ENCODE measurements at places on chromosomes 1 and 21.

- DNase-seq, result no peak
Observed at GRCh38 chr1:148264374-148265276, 112.5 kb upstream of the NBPF11 start.

DNA sequence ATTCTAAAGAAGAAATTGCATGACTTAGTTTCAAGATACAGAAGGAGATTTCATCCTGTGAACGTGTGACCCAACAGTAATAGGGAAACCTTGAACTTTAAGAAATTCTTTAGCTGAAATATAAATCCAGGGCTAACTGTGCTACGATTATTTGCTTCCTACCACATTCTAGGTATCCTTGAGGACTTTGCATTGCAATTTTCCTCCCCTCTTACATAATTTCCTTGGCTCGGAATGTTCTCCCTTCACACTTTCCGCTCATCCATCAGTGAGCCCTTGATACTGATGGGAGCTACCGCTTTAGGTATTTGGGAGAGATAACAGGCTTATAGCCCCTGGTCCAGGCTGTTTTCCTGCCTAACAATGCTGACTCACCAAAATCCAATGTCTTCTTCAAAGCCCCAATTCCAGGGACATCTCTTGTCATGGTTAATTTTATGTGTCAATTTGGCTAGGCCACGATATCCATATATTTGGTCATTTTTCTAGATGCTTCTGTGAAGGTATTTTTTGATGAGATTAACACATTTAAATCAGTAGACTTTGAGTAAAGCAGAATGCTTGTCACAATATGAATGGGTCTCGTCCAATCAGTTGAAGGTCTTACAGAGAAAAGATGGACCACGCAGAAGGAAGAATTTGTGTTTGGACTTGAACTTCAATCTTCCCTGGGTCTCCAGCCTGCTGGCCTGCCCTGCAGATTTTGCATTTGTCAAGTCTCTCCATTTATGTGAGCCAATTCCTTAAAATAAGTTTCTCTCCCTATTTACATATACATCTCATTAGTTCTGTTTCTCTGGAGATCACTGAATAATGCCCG is 121.2 kb downstream of the PTPN14 start:
- DNase-seq, result no peak

GRCh38 chr1:204936765-204937164 is 66.1 kb downstream of the NFASC start:
- no peak for DNase-seq

GRCh38 chr1:46203738-46204405 is 738 bp downstream of the LURAP1 start:
- no peak for DNase-seq

DNA sequence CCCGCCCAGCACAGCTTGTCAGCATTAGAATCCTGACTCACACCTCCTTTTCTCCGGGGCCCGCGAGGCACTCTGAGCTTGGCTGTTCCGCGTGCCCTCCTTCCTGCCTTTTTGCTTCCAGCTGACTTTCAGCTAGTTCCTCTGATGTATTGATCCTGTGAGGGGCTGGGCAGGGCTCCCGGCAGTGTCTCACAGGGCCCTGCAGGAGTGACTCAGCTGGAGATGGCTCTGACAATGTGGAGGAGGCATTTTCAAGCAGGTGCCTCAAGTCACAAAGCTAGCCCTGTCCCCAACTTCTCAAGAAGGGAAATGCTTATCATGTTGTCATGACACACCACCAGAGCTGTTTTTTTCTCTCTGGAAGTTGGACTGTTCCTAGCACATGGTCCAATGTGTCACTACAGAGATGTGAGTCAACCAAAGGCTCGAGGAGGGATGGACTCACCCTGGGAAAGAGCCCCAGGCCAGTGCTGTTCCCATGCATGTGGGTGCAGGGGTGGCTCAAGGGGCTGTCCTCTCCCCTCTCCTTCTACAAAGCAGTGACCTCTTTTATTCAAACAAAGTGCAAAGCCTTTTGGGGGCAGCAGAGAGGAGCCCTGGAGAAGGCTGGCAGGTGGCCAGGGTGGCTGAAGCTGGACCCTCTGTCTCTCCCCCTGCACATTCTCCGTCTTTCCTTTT is 30.6 kb downstream of the SYT6 start:
- no peak for DNase-seq

DNA sequence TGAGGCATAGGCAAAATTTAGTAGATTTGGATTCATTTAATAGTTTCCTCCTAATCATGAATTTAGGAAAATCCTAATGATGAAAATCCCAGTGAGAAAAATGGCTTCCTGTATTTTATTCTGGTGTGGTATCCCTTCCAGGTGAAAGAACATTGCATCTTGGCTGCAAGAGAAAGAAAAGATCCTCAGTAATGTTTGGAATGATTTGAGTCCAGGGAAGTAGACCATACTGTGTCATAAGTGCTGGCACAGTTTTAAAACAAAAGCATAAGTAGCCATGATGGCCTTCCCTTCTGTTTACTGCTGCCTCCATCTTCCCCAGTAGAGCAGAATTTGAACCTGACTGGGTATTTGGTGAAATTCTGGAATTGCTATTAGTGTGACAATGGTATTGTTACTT is 52.8 kb downstream of the CACHD1 start:
- DNase-seq, result no peak

- DNase-seq, result no peak
Observed at GRCh38 chr1:184053881-184054280, 2.4 kb downstream of the TSEN15 start.

- no peak for DNase-seq
Observed at GRCh38 chr1:76335882-76336281, 261.3 kb downstream of the ST6GALNAC3 start.

GRCh38 chr1:23897083-23897482 is 16.1 kb downstream of the CNR2 start:
- no peak for DNase-seq

DNA sequence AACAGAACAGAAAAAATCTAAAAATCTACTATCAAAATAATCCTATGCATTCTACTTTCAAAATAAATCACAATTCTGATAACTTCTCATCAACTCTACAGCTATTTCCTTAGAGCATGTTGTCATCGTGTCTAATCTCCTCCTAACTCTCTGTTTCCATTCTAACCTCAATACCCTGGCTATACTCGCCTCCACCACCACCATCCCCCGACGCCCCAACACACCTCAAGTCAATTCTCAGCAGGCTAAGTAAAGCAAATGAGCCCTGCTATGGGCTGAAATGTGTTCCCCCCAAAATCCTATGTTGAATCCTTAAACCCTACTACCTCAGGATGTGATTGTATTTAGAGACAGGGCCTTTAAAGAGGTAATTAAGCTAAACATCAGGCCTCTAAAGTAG is 34.6 kb downstream of the NRDC start:
- DNase-seq, result no peak

DNA sequence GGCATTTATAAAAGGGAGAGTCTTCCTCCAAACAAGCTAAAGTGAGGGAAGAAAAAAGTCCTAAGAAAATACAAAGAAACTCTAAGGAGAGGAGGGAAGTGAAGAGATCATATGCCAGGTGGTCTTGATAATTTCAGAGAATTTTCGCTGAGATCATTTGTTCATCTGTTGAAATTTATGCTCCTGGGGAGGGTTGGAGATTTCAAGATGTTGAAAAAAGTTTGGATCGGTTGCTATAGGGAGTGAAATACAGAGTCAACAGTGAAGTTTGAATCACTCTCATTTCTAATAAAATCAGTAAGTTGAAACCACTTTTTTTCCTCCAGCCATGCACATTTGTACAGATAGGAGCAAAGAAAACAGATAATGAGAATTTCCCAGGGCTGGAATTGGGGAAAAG is 299.1 kb upstream of the ADAMTS5 start:
- no peak for DNase-seq

DNA sequence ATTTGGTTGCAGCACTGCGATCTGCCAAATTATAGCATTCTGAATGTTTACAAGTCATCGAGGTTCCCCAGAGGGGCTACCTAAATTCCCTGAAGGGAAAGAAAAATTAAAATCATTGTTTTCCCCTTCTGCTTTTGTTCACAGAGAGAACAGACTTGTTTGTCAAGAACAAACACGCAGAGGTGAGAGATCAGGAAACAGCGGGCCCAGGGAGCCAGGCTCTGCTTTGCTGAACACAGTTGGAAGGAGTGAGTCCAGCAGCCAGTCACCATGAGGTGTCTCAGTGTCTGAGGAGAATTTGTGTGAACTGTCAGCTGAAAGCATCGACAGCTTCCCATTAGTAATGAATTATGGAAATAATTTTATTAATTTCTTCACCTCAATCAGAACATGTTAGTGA is 52.5 kb downstream of the RWDD3 start:
- DNase-seq, result no peak

DNA sequence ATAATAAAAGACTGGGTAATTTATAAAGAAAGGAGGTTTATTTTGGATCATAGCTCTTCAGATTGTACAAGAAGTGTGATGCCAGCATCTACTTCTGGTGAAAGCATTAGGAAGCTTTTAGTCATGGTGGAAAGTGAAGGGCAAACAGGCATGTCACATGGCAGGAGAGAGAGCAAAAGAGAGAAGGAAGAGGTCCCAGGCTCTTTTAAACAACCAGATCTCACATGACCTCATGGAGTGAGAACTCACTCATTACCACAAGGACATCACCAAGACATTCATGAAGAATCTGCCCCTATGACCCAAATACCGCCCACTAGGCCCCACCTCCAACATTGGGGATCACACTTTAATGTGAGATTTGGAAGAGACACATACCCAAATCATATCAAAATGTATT is 10.0 kb downstream of the RPTN start:
- no peak for DNase-seq

DNA sequence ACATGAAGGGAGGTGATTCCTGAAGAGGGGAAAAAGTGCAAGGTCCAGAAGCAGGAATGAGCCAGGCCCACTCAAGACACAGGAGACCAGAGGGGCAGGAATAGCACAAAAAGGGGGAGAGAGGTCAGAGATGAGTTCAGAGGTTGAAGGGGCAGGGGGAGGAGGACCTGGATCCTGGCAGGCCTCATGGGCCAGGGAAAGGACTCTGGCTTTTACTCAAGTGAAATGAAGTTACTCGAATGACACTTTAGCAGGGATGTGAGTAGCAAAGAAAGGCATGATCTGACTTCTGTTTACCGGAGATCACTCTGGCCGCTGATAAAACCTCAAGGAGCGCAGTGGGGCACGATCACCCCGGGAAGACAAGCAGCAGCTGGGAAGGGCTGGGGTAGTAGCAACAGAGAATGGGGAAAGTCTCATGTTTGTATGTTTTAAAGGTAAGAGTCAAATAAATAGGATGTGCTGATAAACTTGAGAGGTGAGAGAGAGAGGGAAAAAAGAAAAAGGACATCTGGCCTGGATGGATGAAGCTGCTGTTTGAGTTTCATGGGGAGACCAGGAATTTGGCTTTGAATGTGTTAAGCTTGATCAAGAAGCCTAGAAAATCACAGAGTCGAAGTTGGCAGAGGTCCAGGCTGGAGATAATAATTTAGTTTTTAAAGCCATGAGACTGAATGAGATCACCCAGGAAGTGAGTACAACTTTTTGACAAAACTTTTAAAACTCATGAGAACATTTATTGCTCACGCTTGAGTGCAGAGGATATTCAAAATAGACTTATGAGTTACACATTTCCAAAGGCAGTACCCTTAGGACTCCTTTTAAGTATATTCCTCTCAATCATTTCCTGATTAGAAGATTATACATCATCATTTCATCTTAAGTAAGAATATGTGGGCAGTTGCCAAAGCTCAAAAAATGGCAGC is 156.0 kb downstream of the RERE start:
- DNase-seq, result peak; percentile 40

GRCh38 chr1:83829106-83829505 is 169.8 kb downstream of the TTLL7 start:
- no peak for DNase-seq

GRCh38 chr1:77081834-77082233 is 137.4 kb downstream of the PIGK start:
- no peak for DNase-seq

GRCh38 chr21:46066591-46067331 is 31.2 kb upstream of the COL6A2 start:
- no peak for DNase-seq

GRCh38 chr1:224747578-224747977 is 131.5 kb downstream of the CNIH3 start:
- no peak for DNase-seq

DNA sequence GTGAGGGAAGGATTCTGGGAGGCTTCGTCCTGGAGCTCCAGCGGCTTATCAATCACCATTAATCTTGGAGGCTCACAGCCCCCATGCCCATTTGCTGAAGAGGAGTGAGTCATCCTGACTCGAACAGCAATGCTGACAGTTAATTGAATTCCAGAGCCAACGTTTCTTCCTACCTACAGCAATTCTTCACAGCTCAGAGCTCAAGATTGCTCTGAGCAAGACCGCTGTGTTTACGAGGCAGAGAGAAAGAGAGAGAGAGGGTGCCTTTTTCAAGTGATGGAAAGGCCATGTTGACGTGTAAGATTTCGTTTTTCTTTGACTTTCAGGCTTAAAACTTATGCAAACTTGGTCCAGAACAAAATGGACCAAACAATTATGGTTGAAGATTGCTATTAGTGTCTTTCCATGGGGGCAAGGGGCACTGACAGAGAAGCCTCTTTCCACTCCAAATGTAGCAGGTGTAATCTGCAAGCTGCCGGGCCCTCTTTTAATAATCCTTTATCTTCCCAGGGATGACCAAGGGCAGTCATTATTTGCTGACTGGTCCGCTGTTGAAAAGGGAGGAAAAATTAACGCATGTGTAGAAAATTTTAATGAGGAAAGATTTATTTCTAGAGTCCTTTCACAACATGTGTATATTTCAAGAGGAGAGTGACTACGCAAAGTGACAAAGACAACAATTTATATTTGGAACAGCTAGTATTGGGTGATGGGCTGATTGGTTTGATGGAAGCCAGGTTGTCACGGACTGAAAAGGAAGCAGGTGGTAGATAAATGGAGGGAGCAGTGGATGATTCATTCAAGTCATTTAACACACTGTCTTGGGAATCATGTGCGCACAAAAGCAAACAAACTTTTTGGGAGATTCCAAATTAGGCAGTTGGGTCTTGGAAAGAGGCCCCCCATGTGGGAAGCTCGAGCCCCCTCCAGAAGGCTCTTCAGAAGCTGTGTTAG is 136.1 kb upstream of the IRF2BP2 start:
- no peak for DNase-seq

- DNase-seq, result no peak
Observed at GRCh38 chr1:6544831-6545230, 9.5 kb downstream of the NOL9 start.

- no peak for DNase-seq
Observed at GRCh38 chr1:45452503-45452902, 38.5 kb downstream of the TESK2 start.

- no peak for DNase-seq
Observed at GRCh38 chr1:9294910-9295636, 2.4 kb downstream of the SPSB1 start.

- DNase-seq, result no peak
Observed at GRCh38 chr1:16984717-16985116, 4.3 kb upstream of the MFAP2 start.

DNA sequence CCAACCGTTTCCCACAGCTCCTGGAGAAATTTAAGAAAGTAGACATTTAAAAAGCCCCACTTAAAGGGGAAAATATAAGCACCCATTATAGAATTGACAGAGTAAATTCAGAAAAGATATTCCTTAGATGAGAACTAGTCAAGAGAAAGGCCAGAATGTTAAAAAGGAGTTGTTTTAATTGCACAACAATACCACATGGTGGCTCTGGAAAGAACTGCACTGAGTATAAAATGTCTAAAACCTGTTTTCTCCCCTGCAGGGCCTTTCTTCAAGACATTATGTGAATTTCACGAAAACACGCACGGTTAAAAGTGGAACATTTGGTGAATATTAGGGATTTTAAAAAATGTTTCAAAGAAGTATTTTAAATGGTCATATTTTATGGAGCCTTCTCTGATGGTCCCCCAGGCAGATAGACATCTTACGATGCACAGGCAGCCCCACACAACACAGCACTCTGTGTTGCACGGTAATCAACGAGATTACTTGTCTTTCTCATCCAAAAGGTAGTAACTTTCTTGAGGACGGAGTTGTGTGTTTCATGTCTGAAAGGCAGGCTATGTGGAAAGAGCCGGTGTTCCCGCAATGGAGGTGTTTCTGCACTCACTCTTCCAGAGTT is 101.9 kb downstream of the PRRX1 start:
- no peak for DNase-seq

Measured in activated CD4-positive, alpha-beta T cell treated with anti-CD3 and anti-CD28 coated beads for 4 hours (primary cell).